ENCODE measurements at places on chromosomes 4 and X.

GRCh38 chr4:25966171-25966570 lies 52.2 kb downstream of the SMIM20 start:
- no peak for DNase-seq

GRCh38 chr4:7783541-7783940 lies 156.1 kb downstream of the AFAP1 start:
- no peak for DNase-seq

DNA sequence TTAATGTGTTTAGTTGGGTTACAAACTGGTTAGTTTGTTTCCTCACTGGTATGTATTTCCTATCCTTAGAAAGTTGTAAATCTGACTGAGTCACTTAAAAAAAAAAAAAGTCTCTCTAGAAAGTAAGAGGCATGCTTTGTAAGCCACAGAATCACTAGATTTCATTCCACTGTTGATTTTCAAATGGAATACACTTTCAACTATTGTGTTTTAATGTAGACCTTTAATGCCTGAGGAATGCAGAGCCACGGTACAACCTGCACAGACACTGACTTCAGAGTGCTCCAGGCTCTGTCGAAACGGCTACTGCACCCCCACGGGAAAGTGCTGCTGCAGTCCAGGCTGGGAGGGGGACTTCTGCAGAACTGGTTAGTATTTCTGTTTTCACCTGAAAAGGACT lies 88.6 kb downstream of the HHIP start:
- DNase-seq: no peak

DNA sequence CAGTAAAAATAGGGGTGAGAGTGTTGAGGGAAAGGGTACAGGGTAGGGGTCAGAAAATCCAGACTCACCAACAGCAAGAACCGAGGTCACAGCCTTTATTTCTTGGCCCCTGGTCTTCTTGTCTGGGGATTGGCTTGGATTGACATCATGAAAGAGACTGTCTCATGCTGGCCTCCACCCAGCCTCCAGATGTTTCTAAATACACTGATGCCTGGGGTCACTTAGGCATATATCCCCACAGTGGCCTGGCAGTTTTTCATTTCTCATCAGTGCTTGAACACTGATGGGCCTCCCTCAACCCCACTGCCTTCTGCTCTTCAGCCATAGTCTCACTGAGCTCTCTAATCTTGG lies 173.9 kb downstream of the RTL9 start:
- DNase-seq: no peak

DNA sequence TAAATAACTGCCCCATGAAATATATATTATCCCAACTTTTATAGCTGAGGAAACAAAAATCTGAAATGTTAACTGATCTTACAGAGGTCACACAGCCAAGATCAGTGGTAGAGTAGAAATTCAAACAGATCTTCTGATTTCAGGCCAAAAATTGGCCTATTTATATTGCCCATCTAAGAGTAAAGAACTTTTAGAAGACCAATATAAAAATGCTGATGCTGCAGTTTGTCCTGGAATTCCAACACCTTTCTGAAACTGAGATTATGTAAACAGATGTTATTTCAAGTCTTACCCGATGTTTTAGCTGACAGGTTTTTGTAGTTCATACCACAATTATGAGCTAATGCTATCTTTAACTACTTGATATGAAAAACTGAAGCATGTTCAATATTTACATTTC lies 51.1 kb downstream of the SPANXN3 start:
- no peak for DNase-seq

GRCh38 chrX:126509923-126510322 lies 42.7 kb downstream of the DCAF12L1 start:
- DNase-seq: no peak

DNA sequence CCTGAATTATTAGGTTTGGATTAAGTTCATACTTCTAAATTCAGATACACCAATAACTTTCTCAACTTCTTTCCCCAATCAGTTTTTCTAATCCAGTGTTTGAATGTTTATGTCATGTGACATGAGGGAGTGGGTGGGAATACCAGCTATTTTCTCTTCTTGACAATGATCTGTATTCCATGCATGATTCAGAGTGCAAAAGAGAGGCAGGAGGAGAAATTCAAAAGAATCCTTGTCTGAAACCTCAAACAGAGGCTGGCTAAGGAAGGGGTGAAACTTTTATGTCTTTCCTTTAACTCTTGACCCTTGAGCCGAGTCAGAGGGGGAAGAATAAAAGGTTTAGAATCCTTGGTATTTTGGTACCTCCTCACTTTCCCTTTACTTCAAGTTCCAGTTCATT lies 544.7 kb downstream of the SPRY1 start:
- DNase-seq: no peak

- no peak for DNase-seq
Observed at GRCh38 chr4:56650262-56651055, 30.6 kb downstream of the HOPX start.

DNA sequence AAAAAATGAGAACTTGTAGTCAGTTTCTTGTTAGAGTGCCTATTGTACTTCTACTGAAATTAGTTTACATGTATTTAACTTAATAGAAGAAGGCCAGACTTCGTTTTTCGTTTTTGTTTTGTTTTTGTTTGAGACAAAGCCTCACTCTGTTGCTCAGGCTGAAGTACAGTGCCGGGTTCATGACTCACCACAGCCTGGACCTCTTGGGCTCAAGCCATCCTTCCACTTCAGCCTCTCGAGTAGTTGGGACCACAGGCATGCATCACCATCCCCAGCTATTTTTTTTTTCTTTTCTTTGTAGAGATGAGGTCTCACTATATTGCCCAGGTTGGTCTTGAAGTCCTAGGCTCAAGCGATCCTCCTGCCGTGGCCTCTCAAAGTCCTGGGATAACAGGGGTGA lies 793.9 kb downstream of the ADGRL3 start:
- no peak for DNase-seq

GRCh38 chr4:26326791-26327190 lies 6.0 kb downstream of the RBPJ start:
- DNase-seq: no peak

DNA sequence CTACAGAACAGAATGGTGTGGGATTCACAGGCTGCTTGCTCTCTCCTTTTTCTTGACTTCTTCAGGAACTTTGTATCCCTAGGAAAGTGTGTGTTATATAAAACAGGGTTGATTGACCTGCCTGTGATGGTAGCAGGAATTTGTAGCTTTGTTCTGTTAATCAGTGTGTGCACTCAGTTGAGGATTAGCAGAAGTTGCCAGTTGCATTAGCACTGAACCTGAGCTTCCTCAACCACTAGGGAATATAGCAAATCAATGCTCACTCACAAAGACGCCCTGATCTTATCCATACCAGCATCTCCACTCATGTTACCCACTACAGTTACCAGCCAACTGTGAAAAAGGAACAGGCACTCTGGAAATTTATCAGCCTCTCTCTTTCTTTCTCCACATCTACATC lies 319.1 kb upstream of the EMCN start:
- DNase-seq: no peak

DNA sequence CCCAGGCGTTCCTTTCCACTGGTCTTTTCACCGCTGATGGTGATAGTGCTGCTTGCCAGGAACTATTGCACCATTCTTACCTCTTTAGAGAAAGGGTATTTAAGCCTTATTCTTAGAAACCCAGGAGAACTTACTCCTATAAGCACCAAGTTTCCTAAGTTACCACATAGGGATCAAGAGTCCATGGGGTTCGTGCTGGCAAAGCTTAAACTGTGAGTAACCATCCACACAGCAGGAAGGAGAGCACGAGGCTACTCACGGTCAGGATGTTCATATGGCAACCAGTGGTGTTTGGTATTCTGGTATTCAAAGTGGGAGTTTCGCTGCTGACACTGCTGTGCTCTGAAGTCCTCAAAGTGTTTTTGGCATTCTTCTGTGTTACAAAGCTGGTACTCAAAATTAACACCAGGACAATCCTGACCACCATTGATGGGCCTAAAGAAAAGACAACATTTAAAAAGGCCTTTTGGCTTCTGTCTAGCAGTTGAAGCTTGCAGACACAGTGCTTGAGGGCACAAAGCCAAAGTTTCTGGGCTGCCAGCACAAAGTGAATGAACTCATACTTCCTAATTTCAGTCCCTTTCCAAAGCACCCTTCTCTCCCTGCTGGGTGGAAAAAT lies 256.9 kb downstream of the ADAMTS3 start:
- DNase-seq: no peak

- no peak for DNase-seq
Observed at GRCh38 chr4:26785810-26786209, 74.8 kb upstream of the STIM2 start.

DNA sequence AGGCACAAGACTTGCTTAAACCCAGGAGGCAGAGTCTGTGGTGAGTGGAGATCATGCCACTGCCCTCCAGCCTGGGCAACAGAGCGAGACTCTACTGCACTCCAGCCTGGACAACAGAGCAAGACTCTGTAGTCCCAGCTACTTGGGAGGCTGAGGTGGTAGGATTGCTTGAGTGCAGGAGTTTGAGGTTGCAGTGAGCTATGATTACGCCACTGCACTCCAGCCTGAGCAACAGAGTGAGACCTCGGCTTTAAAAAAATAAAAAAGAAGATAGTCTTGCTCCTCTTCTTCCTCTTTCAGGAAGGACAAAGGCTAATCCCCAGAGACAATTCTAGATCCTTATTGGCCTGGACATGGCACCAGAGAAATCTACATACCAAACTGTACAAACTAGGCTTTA lies 5.7 kb upstream of the PPEF2 start:
- no peak for DNase-seq

DNA sequence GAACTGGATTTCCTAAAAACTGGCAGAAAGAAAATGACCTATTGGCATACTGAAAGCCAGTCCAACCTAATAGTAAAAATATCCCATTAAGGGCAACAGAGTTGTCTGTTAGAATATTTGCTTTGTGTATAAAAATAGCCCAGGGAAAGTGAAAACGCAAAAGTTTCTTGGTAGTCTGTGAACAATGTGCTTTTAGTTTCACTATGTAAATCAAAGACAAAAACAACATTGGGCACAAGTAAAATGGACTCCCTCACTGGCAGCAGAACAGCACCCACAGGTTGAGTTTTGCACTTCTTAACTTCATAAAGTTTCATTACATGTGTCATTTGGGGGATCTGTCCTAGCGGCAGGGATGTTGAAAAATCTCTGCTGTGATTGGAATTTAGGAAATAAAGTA lies 4.3 kb upstream of the FGG start:
- no peak for DNase-seq

Measured in activated CD8-positive, alpha-beta memory T cell treated with anti-CD3 and anti-CD28 coated beads for 1 hour (primary cell).